ENCODE measurements at places on chromosomes 4 and X. TPM values are rescaled to one million over a fixed set of nuclear protein-coding genes. Genes with fewer than 3 reads are reported as not detected.

FATE1 gene
- total RNA-seq: not detected

OSTC gene
- 48.7 TPM for total RNA-seq

BCAP31 gene
- 181 TPM for total RNA-seq

APELA gene
- not detected for total RNA-seq

- no peak for DNase-seq
Measured at GRCh38 chr4:95142932-95143331, 385.2 kb downstream of the BMPR1B start.

DNA sequence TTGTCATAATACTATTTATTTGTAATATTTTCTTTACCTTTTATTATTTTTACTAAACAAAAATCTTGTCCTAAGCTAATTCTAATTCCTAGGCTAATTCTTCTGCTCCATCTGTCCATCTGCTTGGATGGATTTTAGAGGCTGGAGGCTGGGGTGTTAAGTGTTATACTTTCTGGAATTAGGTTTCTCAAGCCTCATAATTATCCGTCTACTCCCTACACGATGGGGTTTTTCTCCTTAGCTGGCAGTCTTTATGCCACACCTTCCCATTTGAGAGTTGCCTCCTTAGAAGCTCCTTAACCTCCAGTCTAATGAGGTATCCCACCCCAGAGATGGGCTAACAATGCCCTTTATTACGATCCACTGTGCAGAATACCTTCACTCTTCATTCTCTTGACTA lies 37.6 kb upstream of the LGI2 start:
- no peak for DNase-seq

GRCh38 chrX:67613366-67613765 lies 69.5 kb downstream of the AR start:
- no peak for DNase-seq

GRCh38 chrX:153993079-153993478 lies 20.5 kb downstream of the TMEM187 start:
- no peak for DNase-seq

Data from mucosa of descending colon (tissue), 3 donors.